Thoracic aorta (tissue), 2 donors: ENCODE measurements at places on chromosomes 2 and 18. TPM values are rescaled to one million over a fixed set of nuclear protein-coding genes. Genes with fewer than 3 reads are reported as not detected.

Gene CCDC150
- 0.56 TPM for total RNA-seq

Gene OTX1
- total RNA-seq = not detected

Gene IL18RAP
- 32.1 TPM for total RNA-seq

Gene CNGA3
- total RNA-seq = not detected

GRCh38 chr18:60122339-60122738 is 222.5 kb downstream of the PMAIP1 start:
- no peak overlapping the region for H3K4me3 ChIP-seq
- no peak for DNase-seq

DNA sequence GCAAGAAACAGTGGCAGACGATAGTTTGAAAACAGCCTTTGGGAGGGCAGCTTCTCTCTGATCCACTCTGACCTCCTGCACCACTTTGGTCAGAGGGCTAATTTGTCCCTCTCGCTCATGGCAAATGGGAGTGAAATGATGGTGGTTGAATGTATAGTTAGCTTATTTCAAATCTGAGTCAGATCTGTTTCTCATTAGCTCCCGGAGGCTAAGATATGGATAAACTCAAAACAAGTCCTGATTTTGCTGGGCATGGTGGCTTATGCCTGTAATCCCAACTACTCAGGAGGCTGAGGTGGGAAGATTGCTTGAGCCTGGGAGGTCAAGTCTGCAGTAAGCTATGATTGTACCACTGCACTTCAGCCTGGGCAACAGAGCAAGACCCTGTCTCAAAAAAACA is 145.0 kb downstream of the ALK start:
- H3K4me1 ChIP-seq = no peaks in the 10 kb centered on the region
- H3K27me3 ChIP-seq = no peaks in the 10 kb centered on the region
- H3K4me3 ChIP-seq = no peak overlapping the region
- DNase-seq = no peak

- DNase-seq = no peak
- no peak overlapping the region for H3K27ac ChIP-seq
- H3K27me3 ChIP-seq = no peaks in the 10 kb centered on the region
These were observed 33.4 kb downstream of the OSBPL1A start for GRCh38 chr18:24364177-24364576.

GRCh38 chr2:17540093-17540812 is at the start of gene VSNL1:
Gene VSNL1, plus strand, starts transcription at chr2:17540696. Its CDS starts 51,379 bp downstream, at chr2:17592075.
- H3K36me3 ChIP-seq = no peaks in the 10 kb centered on the region
- peak within 1 kb of the TSS; percentile 70 for H3K4me3 ChIP-seq
- H3K27ac ChIP-seq = no peak within 1 kb of the TSS
- peak; percentile 5 for DNase-seq
- no peaks in the 10 kb centered on the region for H3K4me1 ChIP-seq

GRCh38 chr2:66435549-66435875 is 587 bp downstream of the MEIS1 start:
- no peaks in the 10 kb centered on the region for H3K36me3 ChIP-seq
- no peaks in the 10 kb centered on the region for H3K4me1 ChIP-seq
- H3K27me3 ChIP-seq = no peaks in the 10 kb centered on the region
- DNase-seq = no peak

DNA sequence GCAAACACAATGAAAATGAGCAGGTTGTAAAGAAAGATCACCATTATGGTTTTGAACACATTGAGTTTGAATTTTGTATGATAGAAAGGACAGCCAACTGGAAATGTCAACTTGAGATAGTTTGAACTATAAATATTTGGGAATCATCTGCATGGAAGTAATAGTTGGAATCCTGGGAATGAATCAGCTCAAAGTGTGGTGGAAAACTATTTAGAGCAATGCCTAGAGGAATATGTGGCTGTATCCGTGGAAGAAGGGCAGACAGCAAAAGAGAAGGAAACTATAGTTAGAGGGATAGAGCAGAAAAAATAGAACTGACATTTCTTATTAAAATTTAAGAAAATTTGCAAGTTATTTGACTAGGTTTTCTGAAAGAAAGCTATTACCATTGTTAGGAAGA is 112.5 kb upstream of the OTX1 start:
- H3K4me1 ChIP-seq = no peaks in the 10 kb centered on the region
- no peak for DNase-seq
- H3K4me3 ChIP-seq = no peak overlapping the region
- no peaks in the 10 kb centered on the region for H3K27me3 ChIP-seq

DNA sequence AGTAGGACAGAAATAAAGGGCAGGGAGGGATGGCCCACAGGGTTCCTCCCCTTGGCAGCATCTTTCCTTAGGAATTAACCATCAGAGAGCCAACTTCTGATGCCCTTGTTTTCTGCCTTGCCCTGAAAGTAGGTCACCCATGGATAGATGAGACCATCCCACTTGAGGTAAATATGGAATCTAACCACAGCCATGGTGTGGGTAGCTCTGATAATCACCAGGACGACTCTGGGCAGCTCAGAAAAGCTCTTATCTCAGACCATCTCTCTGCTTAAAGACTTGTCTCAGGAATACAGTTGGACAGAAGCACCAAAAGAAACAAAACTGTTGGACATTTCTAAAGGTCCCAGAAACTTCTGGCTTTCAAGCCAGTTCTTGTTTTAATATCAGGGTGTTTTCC is 101.4 kb upstream of the CELF4 start:
- no peak for DNase-seq
- no peak overlapping the region for H3K4me3 ChIP-seq
- H3K27me3 ChIP-seq = no peaks in the 10 kb centered on the region
- H3K36me3 ChIP-seq = no peaks in the 10 kb centered on the region
- no peaks in the 10 kb centered on the region for H3K4me1 ChIP-seq

GRCh38 chr18:23810396-23810795 is 121.1 kb downstream of the LAMA3 start:
- H3K27me3 ChIP-seq = no peaks in the 10 kb centered on the region
- H3K36me3 ChIP-seq = no peaks in the 10 kb centered on the region
- no peaks in the 10 kb centered on the region for H3K4me1 ChIP-seq
- no peak overlapping the region for H3K4me3 ChIP-seq
- DNase-seq = no peak

GRCh38 chr2:236985761-236986339 is 99.8 kb upstream of the COPS8 start:
- no peak for DNase-seq
- no peaks in the 10 kb centered on the region for H3K27me3 ChIP-seq
- H3K4me1 ChIP-seq = no peaks in the 10 kb centered on the region
- no peak overlapping the region for H3K27ac ChIP-seq
